GM12878 (cell line): ENCODE measurements at places on chromosomes 16 and 17. TPM values are rescaled to one million over a fixed set of nuclear protein-coding genes. Genes with fewer than 3 reads are reported as not detected.

GRCh38 chr16:54055191-54055590 is 231.4 kb downstream of the IRX3 start:
- H3K36me3 ChIP-seq: no peaks in the 10 kb centered on the region
- DNase-seq: no peak
- H3K27me3 ChIP-seq: no peaks in the 10 kb centered on the region
- H3K4me1 ChIP-seq: no peaks in the 10 kb centered on the region
- no peak overlapping the region for H3K4me3 ChIP-seq

Gene NOG
- total RNA-seq: 0.10 TPM in 1 of 2 replicates, not detected in the other

- no peak for DNase-seq
- H3K27me3 ChIP-seq: no peaks in the 10 kb centered on the region
- H3K4me3 ChIP-seq: no peak overlapping the region
- H3K27ac ChIP-seq: no peak overlapping the region
- H3K36me3 ChIP-seq: no peaks in the 10 kb centered on the region
These were observed 289.4 kb downstream of the ABCC12 start for GRCh38 chr16:47866423-47866822.

DNA sequence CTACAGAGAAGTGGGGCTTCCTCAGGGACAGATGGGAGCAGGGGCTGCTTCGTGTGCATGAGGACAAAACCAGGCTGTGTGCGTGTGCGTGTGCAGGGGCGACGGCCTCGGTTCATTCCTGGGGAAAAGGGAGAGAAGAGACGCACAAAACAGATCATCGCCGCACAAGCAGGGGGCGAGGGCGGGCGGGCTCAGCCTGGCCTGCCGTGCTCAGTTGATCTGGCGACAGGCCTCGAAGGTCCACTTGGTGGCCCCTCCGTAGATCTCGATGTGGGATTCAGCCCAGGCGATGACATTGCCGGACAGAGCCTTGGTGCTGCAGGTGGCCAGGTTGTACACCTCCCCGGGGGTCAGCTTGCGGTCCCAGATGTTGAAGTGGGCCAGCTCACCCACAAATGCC is 5.8 kb downstream of the NPTX1 start:
- no peaks in the 10 kb centered on the region for H3K4me1 ChIP-seq
- DNase-seq: no peak
- no peak overlapping the region for H3K27ac ChIP-seq
- H3K4me3 ChIP-seq: no peak overlapping the region

Gene PITPNC1
- 57.1 and 62.4 TPM in 2 replicates for total RNA-seq

Gene EMC8
- total RNA-seq: 34.4 and 40.1 TPM in 2 replicates

- no peaks in the 10 kb centered on the region for H3K36me3 ChIP-seq
- no peak overlapping the region for H3K4me3 ChIP-seq
- no peak for DNase-seq
- H3K27ac ChIP-seq: no peak overlapping the region
These were observed 128.7 kb downstream of the PRKCA start for GRCh38 chr17:66430846-66431795.

Gene PRDM7
- not detected in 2 replicates for total RNA-seq

DNA sequence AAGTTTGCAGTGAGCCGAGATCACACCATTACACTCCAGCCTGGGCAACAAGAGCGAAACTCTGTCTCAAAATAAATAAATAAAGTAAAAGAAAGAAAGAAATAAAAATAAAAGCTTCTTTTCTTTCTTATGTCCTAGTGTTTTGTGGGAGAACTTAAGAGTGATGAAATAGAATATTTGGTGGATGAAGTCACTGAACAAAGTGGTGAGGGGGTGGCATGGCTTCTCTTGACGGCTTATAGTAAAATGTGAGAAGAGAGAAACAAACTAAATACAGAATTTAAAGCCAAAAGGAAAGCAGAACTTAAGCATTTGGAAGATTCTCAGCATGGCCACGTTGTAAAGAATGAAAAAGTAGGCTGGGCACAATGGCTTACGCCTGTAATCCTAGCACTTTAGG is 15.3 kb downstream of the SGF29 start:
- DNase-seq: no peak
- H3K36me3 ChIP-seq: no peaks in the 10 kb centered on the region
- no peak overlapping the region for H3K27ac ChIP-seq
- H3K4me1 ChIP-seq: no peaks in the 10 kb centered on the region
- no peaks in the 10 kb centered on the region for H3K27me3 ChIP-seq

Gene ACE
- 0.08 and 0.46 TPM in 2 replicates for total RNA-seq

- H3K4me1 ChIP-seq: no peaks in the 10 kb centered on the region
- H3K27ac ChIP-seq: no peak overlapping the region
- H3K4me3 ChIP-seq: no peak overlapping the region
- DNase-seq: no peak
These were observed 16.9 kb downstream of the EMC8 start for GRCh38 chr16:85782451-85782850.

DNA sequence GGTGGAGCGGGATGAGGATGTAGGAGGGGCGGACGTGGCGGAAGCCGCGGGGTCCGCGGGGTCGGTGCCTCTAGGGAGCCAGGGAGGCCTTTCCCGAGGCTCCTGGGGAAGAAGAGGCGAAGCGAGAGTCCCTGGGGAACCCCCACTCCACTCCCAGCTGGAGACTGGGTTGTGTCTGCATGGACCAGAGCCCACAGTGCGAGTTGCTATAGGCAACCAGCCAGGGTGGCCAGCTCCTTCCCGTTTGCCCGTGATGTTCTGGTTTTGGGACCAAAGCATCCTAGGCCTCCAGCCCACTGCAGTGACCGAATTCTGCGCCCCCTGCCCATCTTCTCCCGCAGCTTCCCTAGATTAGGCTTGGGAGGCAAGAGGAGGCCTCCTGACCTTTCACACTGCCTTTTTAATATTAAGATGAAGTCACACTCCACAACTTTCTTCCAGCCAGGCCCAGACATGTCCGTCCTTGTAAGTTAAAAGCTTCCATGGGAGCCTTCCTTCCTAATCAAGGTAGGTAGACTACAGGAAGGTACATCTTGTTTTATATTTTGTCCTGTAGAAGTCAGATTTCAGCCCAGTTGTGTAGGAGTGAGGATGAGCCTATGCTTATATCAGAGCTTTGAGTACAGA is 469 bp downstream of the AMZ2 start:
- DNase-seq: no peak
- peaks cover 10% of the 10 kb centered on the region for H3K4me1 ChIP-seq
- no peaks in the 10 kb centered on the region for H3K36me3 ChIP-seq
- H3K27ac ChIP-seq: peak overlapping the region; percentile 91
- H3K4me3 ChIP-seq: peak overlapping the region; percentile 85
- no peaks in the 10 kb centered on the region for H3K27me3 ChIP-seq

- H3K36me3 ChIP-seq: no peaks in the 10 kb centered on the region
- no peak overlapping the region for H3K27ac ChIP-seq
- H3K4me1 ChIP-seq: no peaks in the 10 kb centered on the region
- no peak for DNase-seq
These were observed 235.1 kb downstream of the CEP112 start for GRCh38 chr17:65956814-65957213.

Gene GPT2
- total RNA-seq: 5.9 and 8.5 TPM in 2 replicates

GRCh38 chr17:17870247-17870646 is 33.5 kb upstream of the SREBF1 start:
- H3K27me3 ChIP-seq: no peaks in the 10 kb centered on the region
- no peak overlapping the region for H3K4me3 ChIP-seq
- DNase-seq: no peak

GRCh38 chr17:14730821-14731220 is 429.9 kb downstream of the HS3ST3B1 start:
- H3K4me1 ChIP-seq: no peaks in the 10 kb centered on the region
- H3K27ac ChIP-seq: no peak overlapping the region
- no peaks in the 10 kb centered on the region for H3K36me3 ChIP-seq

Gene MT1E
- 10.6 and 12.7 TPM in 2 replicates for total RNA-seq

GRCh38 chr16:85898521-85899442 is at the start of gene IRF8:
TSS of gene IRF8 (plus strand) at chr16:85899162. CDS start at chr16:85903016, 3,854 bp downstream.
- H3K4me1 ChIP-seq: peaks cover 7% of the 10 kb centered on the region
- H3K27me3 ChIP-seq: no peaks in the 10 kb centered on the region
- H3K27ac ChIP-seq: peak within 1 kb of the TSS; percentile 89
- H3K36me3 ChIP-seq: no peaks in the 10 kb centered on the region; the same call in 1 of the 2 replicates

Gene CHAD
- not detected in 2 replicates for total RNA-seq

DNA sequence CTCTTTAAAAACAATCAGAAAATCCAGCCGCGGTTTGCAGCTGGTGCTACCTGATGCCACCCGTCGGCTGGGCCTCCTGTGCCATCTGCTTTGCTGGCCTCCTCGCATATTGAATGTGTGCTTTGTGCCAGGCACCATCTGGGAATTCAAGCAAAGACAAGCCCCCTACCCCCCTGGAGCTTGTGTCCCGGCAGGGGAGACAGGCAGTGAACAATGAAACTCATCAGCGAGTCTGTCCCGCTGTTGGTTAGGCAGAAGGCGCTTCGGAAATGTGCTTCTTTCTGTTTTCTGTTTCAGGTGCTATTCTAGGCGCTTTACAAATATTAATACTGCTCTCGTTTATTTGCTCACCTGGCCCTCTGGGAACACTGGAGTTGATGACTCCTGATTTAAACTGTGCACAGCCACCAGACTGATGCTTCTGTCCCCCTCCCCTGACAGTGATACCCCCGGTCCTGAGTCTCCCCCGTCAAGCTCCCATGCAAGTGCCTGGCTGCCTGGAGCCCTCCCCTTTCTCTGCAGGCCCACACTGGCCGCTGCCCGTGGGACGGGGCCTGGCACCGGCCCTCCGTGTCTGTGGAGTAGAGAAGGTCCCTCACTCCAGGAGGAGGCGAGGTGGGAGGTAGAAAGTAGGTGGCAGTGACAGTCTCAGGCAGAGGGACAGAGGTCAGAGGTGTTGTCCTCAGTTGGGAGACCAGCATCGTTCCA is 126.1 kb upstream of the PLCG2 start:
- H3K4me3 ChIP-seq: no peak overlapping the region
- peak overlapping the region; percentile 54 for H3K27ac ChIP-seq
- no peaks in the 10 kb centered on the region for H3K27me3 ChIP-seq
- DNase-seq: no peak

Gene MYH1
- total RNA-seq: not detected in 2 replicates

DNA sequence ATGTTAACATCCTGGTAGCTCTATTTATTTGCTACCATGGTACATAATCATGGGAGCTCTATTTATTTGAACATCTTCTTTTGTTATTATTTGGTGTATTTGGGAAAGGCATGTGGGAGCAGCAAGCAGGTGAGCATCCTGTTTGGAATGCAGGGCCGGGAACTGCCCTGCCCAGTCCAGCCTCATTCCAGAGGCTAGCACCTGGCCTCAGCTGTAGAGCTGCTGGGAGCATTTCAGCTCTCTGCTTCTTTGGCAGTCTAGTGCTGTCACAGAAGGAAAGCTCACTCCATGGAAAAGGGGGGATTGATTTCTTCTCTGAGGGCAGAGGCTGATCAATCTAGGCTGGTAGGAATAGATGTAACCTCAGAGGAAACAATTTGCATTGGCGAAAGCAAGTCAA is 112.5 kb downstream of the WWOX start:
- H3K4me3 ChIP-seq: no peak overlapping the region
- no peaks in the 10 kb centered on the region for H3K4me1 ChIP-seq
- no peaks in the 10 kb centered on the region for H3K27me3 ChIP-seq
- DNase-seq: no peak

Gene GJC1
- 2.5 and 2.7 TPM in 2 replicates for total RNA-seq

GRCh38 chr17:82018152-82018988 is 4.3 kb downstream of the CENPX start:
- no peaks in the 10 kb centered on the region for H3K36me3 ChIP-seq
- no peak overlapping the region for H3K4me3 ChIP-seq
- H3K4me1 ChIP-seq: peaks cover 6% of the 10 kb centered on the region
- H3K27me3 ChIP-seq: no peaks in the 10 kb centered on the region

DNA sequence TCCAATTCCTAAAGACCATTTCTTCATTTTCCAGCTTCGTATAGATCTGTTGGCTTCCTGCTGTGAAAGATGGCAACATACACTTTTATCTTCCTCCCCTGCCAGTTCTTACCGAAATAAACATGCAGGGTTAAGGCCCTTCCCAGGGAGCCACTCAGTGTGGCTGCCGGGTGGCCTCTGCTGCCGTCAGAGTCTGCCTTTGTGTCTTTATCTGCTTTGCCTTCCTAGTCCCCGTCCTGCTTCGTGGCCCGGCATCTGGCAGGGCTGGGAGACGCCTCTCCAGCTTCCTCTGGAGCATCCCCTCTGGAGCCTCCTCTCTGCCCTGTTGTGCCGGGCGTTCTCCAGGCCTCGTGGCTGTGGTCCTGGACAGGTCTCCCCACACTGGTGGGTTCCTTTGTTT is 30.3 kb upstream of the CAPN15 start:
- H3K27ac ChIP-seq: no peak overlapping the region
- no peak for DNase-seq
- H3K4me3 ChIP-seq: no peak overlapping the region
- H3K27me3 ChIP-seq: no peaks in the 10 kb centered on the region
- no peaks in the 10 kb centered on the region; the same call in none of the 2 replicates for H3K36me3 ChIP-seq
- no peaks in the 10 kb centered on the region for H3K4me1 ChIP-seq

Gene CLDN7
- total RNA-seq: 0.61 and 1.3 TPM in 2 replicates

Gene TVP23A
- 1.6 and 1.7 TPM in 2 replicates for total RNA-seq

DNA sequence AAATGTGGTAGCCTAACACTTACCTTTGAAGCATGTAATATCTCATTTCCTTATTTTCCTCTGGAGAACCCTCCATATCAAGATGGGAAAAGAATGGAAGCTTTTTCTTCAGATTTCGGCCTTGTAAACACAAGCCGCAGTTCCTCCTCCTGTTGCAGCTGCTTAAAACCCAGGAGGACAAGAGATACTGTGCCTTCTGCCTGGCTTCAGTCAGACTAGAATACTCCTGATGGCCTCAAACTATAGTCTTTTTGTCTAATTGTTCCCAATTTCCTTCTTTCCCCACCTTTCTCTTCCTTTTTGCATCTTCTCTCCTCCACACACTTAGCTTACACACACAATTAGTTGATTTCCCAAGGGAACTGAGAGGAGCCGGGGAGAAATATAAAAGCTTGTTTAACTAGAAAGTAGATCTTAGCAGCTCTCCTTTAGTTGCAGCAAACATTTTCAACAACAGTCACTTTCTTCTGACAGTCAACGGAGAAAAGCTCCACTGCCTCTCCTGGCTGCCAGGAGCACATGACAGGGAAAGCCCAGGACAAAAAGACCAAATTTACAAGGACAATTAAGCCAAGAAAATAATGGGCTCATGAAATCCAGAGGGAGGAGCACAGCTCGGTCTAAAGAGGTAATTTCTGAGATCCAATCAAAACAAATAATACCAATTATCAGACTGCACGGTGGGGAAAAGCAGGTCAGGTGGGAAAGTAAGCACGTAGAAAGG is 76.4 kb upstream of the C17orf78 start:
- no peak overlapping the region for H3K4me3 ChIP-seq
- no peaks in the 10 kb centered on the region for H3K27me3 ChIP-seq
- H3K27ac ChIP-seq: no peak overlapping the region
- H3K36me3 ChIP-seq: no peaks in the 10 kb centered on the region

Gene ADAD2
- total RNA-seq: 0.44 TPM in 1 of 2 replicates, not detected in the other

- H3K36me3 ChIP-seq: no peaks in the 10 kb centered on the region
- no peaks in the 10 kb centered on the region for H3K4me1 ChIP-seq
- no peak overlapping the region for H3K27ac ChIP-seq
- H3K4me3 ChIP-seq: no peak overlapping the region
These were observed 394.9 kb upstream of the TNRC6C start for GRCh38 chr17:77563439-77564102.

GRCh38 chr16:69465083-69465721 is 40.8 kb downstream of the CYB5B start:
- peaks cover 55% of the 10 kb centered on the region for H3K4me1 ChIP-seq
- no peaks in the 10 kb centered on the region for H3K27me3 ChIP-seq
- peak overlapping the region; percentile 12 for H3K27ac ChIP-seq

Gene RNF222
- total RNA-seq: not detected in 2 replicates
